ENCODE measurements at places on chromosomes 11 and 22.

GRCh38 chr22:49765091-49765771 lies 62.4 kb downstream of the BRD1 start:
- no peak for DNase-seq

GRCh38 chr11:60977224-60977623 lies 5.7 kb downstream of the CD6 start:
- no peak for DNase-seq

DNA sequence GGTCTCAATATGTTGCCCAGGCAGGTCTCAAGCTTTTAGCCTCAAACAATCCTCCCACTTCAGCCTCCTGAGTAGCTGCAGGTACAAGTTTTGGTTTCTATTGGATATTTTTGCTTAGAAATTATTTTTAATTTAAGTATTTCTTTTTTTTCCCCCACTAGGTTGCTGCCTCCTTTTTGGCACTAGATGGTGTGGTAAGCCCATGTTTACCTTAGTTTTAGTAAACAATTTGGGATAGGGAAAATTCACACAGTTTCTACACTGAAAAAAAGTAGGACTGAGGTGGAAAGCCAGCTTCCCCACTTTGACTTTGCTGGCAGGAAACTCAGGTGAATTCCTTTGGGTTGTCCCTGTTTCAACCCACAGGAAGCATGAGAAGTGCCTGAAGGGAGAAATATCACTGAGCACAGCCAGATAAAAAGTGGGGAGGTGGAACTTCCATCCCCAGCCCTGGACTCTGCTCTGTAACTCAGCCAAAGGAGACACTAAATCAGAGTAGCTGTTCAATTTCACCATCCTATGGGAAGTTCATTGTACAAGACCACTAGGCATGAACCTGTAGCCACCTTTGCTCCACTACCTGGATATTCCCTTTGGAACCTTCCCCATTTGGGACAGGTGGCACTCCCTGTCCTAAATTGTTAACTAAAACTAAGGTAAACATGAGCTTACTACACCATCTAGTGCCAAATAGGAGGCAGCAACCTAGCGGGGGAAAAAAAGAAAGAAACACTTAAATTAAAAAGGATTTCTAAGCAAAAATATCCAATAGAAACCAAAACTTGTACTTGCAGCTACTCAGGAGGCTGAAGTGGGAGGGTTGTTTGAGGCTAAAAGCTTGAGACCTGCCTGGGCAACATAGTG lies 154.4 kb upstream of the FAT3 start:
- no peak for DNase-seq

- no peak for DNase-seq
These were observed 17.7 kb downstream of the CTNND1 start for GRCh38 chr11:57779276-57779675.

GRCh38 chr11:120680322-120680721 lies 168.8 kb downstream of the GRIK4 start:
- no peak for DNase-seq

GRCh38 chr11:17923217-17923616 lies 89.6 kb downstream of the SERGEF start:
- no peak for DNase-seq

DNA sequence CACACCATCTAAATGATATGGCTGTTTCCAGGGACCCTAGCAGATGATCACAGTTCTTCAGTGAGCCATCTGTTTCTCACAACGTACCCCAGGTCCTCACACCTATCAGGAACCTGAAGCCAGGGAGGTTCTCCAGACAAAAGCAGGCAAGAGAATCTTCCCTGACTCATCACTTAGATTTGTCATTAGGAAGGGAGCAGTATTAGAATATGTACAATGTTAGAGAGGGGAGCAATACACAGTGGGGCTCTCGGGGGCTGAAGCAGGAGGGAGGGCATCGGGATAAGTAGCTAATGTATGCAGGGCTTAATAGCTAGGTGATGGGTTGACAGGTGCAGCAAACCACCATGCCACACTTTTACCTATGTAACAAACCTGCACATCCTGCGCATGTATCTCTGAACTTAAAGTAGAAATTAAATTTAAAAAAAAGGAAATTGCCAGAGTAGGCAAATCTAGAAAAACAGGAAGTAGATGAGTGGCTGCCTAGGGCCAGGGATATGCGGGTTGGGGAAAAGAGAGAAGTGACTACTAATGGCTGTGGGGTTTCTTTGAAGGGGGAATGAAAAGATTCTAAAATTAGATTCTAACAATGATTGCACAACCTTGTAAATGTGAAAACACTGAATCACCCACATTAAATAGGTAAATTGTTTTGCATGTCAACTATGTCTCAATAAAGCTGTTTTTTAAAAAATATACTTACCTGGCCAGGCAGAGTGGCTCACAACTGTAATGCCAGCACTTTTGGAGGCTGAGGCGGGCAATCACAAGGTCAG lies 14.4 kb downstream of the C22orf42 start:
- peak; percentile 15 for DNase-seq

DNA sequence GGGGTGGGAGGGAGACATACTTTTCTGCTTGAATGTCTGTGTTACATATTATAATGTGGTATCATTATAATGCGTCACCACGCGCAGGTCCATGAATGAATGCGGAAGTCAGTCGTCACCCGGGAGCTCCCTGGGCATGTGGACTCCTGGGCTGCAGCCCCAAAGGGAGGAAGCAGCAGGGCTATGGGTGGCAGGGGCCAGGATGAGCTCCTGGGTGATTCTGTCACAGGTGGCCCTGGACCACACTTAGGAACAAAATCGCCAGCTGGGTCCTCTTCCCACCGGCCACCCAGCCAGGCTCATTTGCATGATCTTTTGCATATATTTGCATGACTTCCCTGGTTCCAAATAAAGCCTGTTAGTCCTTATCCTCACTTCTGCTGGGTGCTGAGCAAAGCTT lies 51.2 kb downstream of the KCNJ4 start:
- no peak for DNase-seq

All from activated CD4-positive, alpha-beta T cell treated with anti-CD3 and anti-CD28 coated beads, Interleukin-10, Interleukin-2, amounts not matched to agents 100 ng/mL and 50 ng/mL, durations not matched to agents 16 hours and 8 hours (primary cell).